CD4-positive, CD25-positive, alpha-beta regulatory T cell (primary cell): ENCODE measurements at places on chromosomes 6 and 20.

DNA sequence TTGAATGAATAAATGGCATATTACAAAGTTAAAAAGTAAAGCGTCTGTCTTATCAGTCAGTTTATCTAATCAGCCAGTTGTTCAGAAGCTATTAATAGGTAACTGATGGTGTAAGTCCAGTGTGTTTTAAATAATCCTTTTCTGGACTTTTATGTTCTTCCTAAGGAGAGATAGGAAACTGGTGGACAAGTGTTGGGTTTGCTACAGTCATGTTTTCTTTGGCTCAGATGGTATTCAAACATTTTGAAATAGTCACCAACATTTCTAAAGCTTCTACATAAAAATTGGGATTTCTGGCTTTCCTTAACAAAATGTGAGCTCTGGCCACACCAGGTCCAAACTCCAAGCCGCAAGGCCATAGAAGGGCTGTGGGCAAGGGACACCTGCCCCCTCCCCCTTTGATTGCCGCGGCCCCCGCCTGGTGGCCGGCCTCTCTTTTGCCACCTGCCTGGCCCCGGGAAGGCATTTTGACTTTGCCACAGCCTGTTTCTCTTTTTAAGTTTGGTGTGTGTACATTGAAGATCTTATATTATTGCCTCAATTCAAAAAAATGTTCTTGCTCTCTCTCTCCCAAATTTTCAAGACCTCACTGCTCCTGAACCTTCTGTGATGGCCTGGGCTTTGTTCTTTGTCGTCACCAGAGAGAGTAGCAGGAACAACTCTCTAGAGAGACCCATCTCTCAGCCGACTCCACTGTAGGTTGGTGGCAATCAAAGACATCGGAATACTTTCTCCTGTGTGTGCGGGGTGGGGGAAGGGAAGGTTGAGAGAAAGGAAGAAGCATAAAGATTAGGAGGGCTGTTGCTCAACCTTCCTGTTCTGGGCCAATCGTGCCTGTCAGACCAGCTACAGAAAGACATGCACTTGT, 84.0 kb upstream of the ZNF217 start:
- DNase-seq, result no peak

DNA sequence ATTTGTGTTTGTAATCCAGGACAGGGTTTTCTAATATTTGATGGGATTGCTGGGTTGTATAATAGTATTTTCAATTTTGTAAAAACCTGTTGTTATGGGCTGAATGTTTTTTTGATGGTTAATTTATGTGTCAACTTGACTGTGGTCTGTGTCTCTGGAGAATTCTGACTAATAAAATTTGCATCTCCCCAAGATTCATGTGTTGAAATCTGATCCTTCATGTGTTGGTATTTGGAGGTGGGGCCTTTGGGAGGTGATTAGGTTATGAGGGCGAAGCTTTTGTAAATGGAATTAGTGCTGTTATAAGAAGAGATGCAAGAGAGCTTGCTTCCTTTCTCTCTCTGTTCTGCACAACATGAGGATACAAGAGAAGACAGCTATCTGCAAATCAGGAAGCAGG, 48.7 kb upstream of the SAMD5 start:
- no peak for DNase-seq

DNA sequence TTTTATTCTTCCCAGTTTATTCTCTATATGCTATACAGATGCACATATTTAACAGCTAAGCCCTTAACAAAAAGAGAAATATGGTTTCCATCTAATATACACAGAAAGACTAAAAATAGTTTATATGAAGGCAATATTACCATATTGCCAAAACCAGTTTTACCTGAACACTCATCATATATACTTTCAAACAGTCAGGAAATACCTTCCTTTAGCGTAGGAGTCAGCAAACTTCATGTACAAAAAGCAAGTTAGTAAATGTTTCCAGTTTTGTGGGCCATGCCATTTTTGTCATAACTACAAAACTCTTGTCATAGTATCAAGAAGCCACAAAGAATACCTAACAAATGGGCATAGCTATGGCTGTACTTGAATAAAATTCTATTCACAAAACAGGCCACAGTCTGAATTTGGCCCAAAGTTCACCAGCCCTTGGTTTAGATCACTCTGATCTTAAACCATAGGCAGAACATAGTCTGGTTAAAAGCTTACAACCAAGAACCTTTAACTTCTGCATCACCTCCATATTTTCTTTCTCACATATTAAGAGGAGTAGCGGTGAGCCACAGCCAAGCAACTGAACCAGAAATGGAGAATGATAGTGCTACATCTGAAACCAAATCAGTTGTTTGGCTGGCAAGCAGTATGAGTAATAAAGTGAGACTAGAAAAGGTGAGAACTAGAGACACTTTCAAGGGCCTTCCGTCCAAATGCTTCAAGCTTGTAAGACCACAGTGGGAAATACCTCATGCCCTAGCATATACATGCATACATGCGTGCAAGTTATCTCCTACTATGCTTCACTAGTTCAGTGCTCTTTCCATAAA, 116.6 kb downstream of the PTPRK start:
- DNase-seq, result no peak

- no peak for DNase-seq
Observed at GRCh38 chr6:21531393-21531792, 62.2 kb upstream of the SOX4 start.

DNA sequence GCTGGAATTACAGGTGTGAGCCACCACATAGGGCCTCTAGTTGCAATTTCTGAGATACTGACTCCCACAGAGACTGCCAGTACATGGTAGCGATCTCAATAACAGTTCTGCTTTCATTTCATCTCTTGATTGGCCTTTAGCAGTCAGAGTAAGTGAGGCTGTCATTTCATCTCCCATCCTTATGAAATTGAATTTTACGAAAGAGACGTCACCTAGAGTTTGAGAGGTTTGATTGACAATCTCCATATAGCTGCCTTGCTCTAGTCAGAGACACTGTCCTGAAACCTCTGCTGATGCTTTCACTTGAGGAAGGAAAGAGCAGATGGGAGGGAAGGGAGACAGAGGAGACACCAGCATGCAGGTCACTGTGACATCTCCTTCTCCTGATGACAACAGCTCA, 466.1 kb downstream of the NKAIN2 start:
- no peak for DNase-seq

DNA sequence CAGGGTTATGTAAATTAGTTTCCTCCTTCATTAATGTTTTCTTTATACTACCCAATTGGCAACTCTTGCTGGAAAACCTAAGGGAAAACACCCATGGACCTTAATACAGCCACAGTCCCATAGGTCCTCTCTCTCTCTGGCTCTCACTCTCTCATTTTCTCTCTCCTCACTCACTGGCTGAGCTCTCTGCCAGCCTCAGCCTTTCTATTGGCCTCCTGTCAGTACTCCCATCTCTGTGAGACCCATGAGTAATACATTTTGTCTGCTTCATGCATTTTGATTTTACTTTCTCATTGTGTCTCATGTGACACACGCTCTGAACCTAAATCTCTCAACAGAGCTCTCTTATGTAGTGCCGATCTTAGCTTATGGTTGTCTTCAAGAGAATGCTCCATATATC, 907.5 kb downstream of the C6orf118 start:
- DNase-seq, result no peak

DNA sequence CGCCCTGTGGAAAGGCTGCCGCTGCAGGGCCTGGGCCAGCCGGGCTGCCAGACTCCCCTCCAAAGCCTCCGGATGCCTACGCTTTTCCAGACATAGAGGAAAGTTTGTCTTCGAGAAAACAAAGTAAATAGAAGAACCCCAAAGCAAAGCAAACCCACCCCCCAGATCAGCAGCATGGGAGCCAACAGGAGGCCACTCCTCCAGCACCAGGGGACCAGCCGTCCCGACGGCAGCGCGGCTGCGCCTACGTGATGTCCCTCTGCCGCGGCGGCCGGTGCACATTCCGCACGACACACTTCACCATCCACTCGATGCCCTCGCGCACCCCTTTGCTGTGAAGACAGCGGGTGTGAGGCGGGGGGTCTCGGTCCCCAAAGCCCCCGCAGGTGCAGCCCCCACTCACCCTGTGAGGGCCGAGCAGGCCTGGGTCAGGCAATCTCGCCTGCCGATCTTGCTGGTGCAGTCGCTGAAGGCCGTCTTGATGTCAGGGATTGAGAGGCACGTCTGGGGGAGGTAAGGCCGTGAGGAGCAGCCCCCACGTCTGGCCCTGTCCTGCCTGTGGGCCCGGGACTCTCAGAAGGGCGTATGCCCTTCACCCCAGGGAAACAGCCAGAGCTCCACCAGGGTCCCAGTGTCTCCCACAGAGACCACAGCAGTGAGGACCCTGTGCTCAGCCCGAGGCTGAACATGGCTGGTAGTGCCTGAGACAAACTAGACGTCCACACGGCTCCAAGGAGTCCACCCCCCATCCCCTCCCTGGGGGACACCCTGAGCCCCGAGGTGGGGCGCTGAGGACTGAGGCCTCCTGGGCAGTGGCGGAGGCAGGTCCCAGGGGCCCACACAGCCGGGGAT, 4.0 kb downstream of the TNFRSF6B start:
- DNase-seq, result no peak

DNA sequence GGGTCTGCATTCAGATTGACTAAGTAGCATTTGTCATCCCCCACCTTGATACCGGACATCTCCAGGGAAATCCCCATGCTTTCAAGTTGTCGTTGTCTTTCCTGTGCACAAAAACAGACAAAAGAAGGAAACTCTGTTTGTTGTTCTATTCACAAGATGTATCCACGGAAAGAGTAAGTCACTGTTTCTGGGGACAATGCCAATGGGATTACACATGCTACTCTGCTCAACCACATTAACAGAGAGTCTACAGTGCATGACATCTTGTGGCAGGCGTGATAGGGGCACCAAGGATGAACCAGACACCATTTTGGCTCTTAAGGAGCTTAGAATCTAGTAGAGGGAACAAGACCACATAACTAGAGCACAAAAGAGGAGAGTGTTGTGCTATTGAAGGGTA, 124.4 kb upstream of the NUP153 start:
- DNase-seq, result no peak

DNA sequence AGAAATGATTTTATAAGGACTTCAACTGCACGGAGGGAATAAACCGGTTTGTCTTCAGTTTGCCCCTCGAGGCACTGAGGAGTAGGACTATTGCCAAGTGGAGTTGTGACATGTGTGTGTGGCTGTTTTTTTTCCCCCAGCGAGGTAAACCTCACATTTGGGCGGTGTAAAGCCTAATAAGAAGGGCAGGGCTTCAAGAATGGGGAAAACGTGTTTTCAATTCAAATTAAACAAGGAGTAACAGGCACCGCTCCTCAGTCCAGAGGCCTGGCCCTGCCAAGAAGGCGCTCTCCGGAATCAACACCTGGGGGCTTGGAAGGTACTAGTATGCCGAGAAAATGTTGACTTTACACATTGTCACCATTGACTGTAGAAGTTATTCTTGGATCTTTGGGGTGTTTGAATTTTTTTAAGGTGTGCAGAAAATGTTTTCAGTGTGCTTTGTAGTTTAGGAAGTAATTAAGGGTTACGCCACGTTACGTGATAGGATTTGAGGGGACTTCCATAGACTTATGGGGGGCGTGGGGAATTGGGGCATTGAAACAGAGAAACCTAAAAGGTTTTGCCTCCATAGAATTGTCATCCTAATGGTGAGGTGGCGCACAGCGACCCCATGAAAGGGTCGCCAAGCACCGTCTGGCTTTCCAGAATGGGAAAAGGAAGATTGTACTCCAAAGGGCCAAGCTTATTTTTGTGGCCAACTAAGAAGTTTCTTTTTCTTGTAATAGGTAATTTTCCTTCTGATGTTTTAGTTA, 791 bp downstream of the ADGRG6 start:
- no peak for DNase-seq

DNA sequence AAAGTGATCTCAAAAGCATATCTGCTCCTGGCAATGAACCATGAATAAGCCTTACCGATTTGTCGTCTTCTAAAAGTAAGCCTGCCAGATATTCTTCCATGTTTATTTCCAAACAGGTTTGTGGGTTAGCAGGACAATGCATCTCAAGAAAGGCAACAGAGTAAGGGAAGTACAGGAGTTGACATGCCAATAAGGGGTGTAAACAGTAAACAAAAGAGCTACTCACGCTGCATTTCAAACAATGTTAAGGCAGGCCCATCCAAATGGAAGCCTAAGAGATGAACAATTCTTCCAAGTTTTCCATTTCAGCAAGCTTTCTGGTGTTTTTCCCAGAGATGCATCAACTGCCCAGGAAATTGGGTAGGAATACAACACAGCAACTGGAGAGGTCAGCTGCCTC, 27.8 kb upstream of the CRIP3 start:
- no peak for DNase-seq

GRCh38 chr6:126176282-126176681, 163.6 kb upstream of the CENPW start:
- DNase-seq, result no peak

GRCh38 chr20:39057911-39058310, 95.8 kb downstream of the DHX35 start:
- DNase-seq, result no peak

GRCh38 chr6:16511723-16512489, 249.4 kb downstream of the ATXN1 start:
- DNase-seq, result no peak

DNA sequence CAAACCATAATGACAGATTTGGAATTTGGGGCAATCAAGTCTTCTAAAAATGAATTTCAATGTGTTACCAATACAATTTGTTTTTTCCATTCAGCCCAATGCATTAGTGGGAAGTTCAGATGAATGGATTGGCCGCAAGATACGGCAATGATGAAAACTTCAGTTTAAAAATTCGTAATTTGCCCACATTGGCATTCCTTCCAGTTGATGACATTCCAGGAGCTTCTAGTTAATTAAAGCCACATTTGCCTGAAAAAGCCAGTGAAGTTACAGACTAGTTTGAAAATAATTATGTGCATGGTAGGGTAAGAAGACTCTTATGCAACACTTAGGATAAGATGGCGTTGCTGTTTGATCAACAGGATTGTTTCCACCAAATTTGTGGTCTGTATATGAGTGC, 46.2 kb downstream of the NHLRC1 start:
- DNase-seq, result no peak

- no peak for DNase-seq
Observed at GRCh38 chr20:17943343-17943742, 25.3 kb downstream of the SNX5 start.

- DNase-seq, result no peak
Observed at GRCh38 chr20:19672498-19672897, 85.6 kb upstream of the RIN2 start.

DNA sequence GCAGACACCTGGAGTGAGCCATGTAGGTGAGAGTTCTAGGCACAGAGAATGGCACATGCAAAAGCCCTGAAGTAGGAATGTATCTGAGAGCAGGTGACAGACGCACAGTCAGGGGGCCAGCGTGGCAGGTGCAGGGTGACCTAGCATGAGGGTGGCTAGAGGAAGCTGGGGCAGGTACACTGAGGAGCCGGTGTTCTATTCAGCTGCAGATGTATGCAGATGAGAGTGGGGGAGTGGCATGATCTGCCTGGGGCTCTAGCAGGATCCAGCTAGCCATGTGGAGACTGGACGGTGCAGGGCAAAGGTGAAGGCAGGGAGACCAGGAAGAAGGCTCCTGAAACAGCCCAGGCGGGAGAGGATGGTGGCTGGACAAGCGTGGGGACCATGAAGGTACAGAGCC, 10.7 kb downstream of the PEDS1 start:
- no peak for DNase-seq

- no peak for DNase-seq
Observed at GRCh38 chr20:25551413-25552215, 33.7 kb downstream of the NINL start.

- no peak for DNase-seq
Observed at GRCh38 chr6:86832686-86833085, 104.6 kb upstream of the HTR1E start.
